ENCODE measurements at places on chromosomes 1 and 21.

GRCh38 chr1:5768014-5768413 is 224.2 kb downstream of the NPHP4 start:
- DNase-seq, result no peak

GRCh38 chr1:8790987-8791386 is 26.5 kb downstream of the RERE start:
- no peak for DNase-seq

DNA sequence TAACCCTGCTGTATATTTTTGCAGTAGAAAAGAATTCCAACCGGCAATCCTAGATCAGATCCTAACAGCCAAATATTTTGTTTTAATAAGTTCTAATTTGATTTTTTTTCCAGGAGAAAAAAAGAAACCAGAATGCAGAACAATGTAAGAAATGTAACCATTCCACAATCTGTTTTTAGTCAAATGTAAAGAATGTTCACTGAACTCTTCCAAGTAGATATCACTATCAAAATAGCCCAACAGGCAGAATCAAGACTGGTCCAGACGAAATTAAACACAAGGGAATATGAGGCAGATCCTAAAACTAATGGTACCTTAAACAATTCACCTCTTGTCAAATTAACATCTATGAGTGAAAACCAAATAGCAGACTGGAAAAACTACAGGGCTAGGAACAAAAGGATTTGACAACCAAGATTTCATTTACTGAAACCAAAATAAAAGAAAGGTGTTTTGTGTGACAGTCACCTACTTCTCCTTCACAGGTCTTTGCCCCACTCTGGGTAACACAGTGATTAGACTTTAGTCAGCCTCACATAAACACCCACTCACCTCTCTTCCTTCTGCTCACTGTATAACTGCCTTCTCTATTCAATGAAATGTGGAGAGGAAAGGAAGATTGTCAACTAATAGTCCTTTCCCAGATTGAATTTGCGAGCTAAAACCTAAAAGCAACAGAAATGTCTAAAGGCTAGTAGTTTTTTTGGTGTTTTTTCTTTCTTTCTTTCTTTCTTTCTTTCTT is 137.9 kb downstream of the FAF1 start:
- no peak for DNase-seq

GRCh38 chr1:44315521-44315920 is 39.5 kb downstream of the ERI3 start:
- DNase-seq, result no peak

GRCh38 chr1:109564194-109564878 is 15.9 kb downstream of the GNAI3 start:
- DNase-seq, result no peak

- DNase-seq, result no peak
Observed at GRCh38 chr1:164876398-164877116, 317.6 kb downstream of the PBX1 start.

- DNase-seq, result no peak
Observed at GRCh38 chr1:220307607-220308006, 35.4 kb upstream of the RAB3GAP2 start.

- DNase-seq, result no peak
Observed at GRCh38 chr1:57672346-57673140, 248.7 kb upstream of the DAB1 start.

DNA sequence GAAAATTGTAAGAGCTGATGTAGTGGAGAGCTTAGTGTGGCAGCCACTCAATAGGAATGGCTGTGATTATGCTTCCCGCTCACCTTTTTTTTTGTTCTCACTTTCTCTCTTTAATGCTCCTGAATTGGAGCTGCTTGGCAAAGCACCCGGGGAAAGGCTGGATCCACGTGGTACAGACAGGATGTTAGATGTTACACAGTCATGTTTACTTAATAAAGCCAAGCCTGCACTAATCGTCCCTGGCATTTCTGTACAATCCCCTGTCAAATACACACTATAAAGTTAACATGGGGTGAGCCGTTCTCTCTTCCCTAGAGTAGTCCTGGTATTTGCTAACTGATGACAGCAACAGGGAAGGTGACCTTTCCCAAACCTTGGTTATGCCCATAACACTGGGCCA is 187.8 kb downstream of the ZSCAN20 start:
- DNase-seq, result no peak

GRCh38 chr1:149846042-149846441 is 53.3 kb upstream of the BOLA1 start:
- DNase-seq, result no peak

DNA sequence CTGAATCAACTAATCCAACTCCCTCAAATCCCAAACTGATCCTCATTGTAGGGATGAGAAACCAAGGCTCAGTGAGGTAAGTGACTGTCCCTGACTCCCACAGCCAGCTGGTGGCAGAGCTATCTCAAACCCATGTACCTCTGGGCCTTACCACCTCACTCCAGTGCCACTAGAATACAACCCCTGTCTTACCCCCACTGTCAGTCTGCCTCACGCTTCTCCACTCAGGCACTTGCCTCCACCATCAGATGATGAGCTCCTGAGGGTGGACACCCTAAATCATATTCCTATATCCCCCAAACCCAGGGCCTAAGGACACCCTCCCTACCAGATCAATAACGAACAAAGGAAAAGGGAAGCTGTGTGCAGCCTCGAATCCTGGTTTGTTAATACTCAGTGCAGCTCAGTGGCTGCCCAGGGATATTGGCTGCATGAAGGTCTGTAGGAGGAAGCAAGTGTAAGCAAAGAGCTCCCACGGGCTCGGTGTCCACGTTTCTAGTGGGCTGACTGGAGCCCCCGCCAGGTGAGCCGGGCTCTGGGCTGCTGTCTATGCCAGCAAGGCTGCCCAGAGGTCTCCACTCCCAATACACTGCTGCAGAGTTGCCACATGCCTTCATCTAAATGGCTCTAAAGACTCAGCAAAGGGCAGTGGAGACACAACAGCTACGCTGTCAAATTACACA is 533.4 kb downstream of the MATN1 start:
- no peak for DNase-seq

DNA sequence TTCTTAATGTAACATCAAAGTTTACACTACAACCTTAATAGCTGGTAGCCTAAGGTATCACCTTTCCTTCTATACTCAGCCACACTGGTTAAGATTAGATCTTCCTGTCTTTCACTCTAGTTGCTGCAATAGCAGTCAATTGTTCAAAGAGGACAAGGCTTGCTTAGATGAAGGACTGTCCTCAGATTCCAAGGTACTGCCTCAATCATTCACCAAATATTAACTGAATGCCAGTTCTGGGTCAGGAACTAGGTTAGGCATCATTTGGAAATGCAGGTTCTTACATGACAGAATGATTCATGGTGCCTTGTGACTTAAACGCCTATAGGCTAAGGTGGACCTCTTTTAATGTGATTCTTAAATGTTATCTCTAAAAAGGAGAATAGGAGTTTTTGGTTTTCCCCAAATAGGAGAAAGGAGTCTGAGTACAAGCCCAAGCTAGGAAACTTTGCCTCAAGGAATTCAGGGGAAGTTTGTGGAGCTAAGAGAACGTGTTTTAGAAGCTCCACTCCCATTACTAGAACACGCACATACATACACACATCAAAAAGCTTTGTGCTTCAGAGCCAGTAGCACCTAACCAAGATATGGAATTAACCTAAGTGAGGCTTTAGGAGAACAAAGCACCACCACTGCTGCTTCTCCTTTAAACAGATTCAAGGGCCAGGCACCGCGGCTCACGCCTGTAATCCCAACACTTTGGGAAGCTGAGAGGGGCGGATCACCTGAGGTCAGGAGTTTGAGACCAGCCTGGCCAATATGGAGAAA is 8.5 kb upstream of the WDR47 start:
- no peak for DNase-seq

DNA sequence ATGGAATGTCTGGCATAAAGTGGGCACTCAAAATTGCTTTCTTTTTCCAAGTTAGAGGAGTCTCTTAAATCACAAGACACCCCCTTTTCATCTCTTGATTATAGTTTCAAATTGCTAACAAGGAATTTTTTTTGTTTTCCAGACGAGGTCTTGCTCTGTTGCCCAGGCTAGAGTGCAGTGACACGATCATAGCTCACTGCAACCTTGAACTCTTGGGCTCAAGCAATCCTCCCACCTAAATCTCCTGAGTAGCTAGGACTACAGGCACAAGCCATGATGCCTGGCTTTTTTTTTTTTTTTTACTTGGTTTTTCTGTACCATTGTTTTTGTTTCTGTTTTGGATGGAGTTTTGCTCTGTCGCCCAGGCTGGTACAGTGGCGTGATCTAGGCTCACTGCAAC is 20.8 kb downstream of the ZZZ3 start:
- DNase-seq, result no peak

DNA sequence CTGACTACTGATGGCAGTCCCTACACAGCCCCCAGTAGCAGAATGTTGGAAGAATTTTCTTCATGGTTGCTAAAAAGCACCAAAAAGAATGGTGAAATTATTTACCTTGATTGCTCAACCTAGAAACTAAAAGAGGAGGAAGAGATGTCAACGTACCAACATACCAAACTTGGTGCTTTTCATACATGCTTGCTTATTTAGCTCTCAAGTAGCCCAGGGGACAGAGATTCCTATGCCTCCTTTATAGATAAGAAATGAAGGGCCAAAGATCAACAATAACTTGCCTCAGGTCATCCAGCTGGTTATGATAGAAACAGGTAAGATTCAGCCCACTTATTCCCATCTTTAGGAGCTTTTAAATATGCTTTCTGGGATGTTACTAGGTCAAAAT is 170.6 kb downstream of the PIGK start:
- no peak for DNase-seq

DNA sequence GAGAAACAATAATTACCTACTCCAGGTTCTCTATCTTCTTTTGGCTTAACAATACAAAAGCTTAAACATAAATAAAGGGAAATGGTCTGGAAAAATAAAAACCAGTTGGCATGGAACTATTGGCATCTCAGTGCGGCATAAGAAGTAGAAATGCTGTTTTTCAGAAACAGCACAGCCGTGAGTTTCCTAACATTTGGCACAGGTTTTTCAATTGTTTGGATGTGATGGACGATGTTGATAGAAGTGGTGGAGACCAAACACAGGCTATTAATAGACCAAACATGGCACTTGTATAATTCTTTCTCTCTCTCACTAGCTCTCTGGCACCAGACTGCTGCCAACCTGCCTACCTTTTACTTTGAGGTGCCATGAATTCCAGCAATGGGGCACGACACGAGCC is 36.2 kb downstream of the KCNN3 start:
- no peak for DNase-seq

GRCh38 chr1:220906561-220907334 is 27.5 kb downstream of the HLX start:
- no peak for DNase-seq

DNA sequence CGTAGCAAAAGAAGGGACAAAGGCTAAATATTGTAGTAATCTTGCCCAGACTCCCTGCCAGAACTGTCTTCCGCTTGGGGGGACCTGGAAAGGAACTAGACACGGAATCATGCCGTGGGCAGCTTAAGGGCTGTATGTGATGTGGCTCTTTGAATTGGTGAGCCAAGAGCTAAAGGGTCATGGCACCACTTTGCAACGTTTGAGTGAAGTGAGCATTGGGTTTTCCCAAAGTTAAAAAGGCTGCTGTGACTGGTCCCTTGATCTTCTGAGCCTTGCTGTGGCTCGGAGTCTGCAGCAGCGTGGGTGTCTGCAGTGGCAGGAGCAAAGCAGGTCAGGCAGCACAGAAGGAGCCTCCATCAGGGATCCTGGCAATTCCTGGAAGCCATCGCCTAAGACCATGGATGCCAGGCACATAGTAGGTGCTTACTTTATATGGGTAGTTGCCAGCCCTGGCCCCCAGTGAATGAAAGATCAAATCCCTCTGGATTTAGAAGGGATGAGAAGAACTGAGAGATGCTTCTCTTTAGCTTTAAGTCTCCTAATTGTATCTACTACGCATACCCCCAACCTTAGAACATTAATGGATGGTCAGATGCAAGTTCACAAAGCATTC is 1.8 kb downstream of the SMYD2 start:
- no peak for DNase-seq

DNA sequence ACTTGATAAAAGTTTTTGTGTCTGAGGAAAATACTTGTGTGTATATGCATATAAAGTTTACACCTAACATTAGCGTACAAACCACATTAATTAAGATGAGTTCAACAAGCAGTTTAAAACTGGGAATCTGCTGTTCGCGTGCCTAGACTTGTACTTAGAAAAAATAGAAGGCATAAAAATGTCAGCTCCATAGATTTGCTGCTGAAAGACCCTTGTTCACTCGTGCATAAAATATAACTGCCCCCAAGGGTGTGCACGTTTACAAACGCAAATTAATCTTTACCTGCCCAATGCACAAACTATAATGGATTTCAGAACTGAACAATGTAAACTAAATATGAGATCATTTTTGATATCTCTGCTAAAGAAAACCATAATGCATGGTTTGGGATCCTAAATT is 392.3 kb upstream of the ADGRL2 start:
- DNase-seq, result no peak

- no peak for DNase-seq
Observed at GRCh38 chr1:156489935-156490293, 10.7 kb downstream of the MEF2D start.

DNA sequence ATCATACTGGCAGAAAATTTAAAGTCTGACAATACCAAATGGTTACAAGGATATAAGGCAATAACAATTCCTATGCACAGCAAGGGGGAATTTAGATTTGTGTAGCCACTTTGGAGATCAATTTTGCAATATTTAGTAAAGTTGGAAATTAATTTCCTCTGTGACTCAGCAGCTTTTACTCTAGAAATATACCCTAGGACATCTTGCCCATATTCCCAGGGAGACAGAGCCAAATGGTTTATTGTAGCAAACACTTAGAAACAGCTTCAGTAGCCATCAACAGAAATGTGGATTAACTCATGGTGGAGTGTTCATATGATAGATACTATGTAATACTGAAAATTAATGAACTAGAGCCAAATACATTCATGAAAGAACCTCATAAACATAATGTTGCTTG is 104.6 kb downstream of the BACH1 start:
- no peak for DNase-seq

GRCh38 chr21:43361493-43362296 is 65.2 kb downstream of the SIK1 start:
- DNase-seq, result no peak

- no peak for DNase-seq
Observed at GRCh38 chr1:115793162-115793561, 24.6 kb upstream of the CASQ2 start.

DNA sequence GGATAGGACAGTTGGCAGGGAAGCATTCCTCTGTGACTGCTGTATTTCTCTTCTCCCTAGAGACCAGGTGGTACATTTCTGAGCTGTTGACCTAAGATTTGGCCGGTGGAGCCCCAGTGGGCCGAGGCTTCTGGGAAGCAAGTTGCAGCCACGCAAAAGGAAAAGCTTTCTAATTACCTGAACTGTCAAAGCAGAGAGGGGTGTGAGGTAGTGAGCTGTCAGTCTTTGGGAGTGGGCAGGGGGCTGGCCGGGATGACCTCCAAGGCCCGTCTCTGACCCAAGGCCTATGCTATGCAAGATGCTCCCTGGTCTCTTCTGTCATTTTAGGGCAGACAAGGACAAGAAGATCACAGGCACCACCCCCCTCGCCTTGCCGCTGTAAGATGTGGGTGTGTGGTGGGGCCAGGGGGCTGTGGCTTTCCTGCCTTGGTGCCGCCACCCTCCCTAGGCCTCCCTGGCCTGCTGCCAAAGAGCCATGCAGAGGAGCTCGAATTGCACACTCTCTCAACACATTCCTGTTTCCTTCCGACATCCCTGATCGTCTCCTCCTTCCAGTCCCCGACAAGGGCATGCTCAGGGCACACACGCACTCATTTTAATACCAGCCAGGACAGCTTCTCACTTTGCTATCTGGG is 7.7 kb downstream of the PADI1 start:
- no peak for DNase-seq

Measured in stimulated activated naive B cell treated with anti-CD40 and anti-IgM and Interleukin-4, amounts not matched to agents 10 μg/mL and 1 μg/mL and 100 μg/mL, for 72 hours (primary cell).